ENCODE measurements at places on chromosomes 16 and 17.

GRCh38 chr16:19098173-19098572 is 15.6 kb upstream of the ITPRIPL2 start:
- DNase-seq = no peak

- DNase-seq = no peak
These were observed 53.1 kb downstream of the MRC2 start for GRCh38 chr17:62680541-62681052.

DNA sequence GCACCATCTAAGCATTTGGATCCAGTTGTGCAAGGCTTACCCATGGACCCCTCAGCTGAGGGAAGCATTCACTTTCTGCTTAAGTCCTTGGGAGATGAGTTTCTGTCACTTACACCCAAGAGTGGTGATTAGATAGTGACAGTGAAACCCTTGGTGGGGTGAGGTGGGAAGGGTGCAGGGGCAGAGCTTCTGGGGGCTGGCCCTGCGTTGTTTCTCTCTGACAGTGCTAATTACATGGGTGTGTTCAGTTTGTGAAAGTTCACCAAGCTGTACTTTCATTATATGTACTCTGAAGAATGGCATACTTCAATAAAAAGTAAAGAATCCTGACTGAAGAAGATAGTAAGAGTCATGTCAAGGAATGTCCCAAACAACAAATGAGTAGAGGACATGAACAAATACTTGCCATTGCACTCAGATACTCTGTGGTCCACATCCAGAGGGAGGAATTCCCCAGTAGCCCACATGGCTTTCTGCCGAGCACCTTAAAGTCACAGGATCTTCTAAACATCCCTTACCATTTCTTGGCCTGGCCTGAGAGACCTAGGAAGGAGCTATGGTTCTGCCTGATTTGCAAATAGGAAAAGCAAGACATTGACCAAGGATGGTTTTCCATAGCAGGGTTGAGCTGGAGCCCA is 8.4 kb downstream of the CHST6 start:
- DNase-seq = no peak

DNA sequence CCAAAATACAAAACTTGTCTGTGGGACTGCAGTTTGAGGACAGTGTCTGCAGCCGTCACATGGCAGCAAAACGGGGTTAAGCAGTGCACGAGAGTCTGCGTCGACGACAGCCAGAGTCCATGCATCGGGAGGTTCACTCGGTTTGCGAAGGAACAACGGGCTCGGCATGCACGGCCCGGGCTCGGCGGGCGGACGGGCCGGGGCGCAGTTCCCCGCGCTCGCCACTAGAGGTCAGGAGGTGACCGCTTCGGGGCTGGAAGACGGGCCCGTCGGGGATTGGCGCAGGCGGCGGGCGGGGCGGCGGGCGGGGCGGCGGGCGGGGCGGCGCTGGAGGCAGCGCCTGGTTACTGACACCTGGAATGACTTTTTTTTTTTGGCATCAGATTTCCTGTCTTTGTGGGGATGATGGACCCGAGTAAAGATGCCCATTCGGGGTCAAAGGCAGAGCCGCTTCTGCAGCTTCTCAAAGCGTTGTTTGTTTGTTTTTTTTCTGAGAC is 6.5 kb downstream of the SCGB1C2 start:
- peak; percentile 70 for DNase-seq

GRCh38 chr16:57798267-57798810 is 4.0 kb downstream of the KIFC3 start:
- DNase-seq = no peak

- no peak for DNase-seq
These were observed 1.2 kb downstream of the JPT1 start for GRCh38 chr17:75152922-75153779.

GRCh38 chr16:97822-98221 is 19.8 kb downstream of the MPG start:
- DNase-seq = no peak

GRCh38 chr16:80174416-80174815 is 366.4 kb upstream of the DYNLRB2 start:
- DNase-seq = no peak

- no peak for DNase-seq
These were observed 89.3 kb downstream of the ZFHX3 start for GRCh38 chr16:72958522-72959076.

DNA sequence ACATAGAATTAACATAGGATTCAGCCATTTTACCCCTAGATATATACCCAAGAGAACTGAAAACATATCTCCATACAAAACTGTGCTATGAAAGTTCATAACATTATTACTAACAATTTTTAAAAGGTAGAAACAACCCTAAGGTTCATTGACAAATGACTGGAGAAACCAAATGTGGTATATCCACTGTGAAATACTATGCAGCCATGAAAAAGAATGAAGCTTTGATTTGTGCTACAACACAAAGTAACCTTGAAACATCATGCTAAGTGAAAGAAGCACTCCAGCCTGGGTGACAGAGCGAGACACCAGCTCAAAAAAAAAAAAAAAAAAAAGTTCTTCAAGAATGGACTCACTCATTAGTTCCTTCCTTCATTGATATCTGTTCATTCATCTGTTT is 580 bp downstream of the CD300LD start:
- DNase-seq = no peak

DNA sequence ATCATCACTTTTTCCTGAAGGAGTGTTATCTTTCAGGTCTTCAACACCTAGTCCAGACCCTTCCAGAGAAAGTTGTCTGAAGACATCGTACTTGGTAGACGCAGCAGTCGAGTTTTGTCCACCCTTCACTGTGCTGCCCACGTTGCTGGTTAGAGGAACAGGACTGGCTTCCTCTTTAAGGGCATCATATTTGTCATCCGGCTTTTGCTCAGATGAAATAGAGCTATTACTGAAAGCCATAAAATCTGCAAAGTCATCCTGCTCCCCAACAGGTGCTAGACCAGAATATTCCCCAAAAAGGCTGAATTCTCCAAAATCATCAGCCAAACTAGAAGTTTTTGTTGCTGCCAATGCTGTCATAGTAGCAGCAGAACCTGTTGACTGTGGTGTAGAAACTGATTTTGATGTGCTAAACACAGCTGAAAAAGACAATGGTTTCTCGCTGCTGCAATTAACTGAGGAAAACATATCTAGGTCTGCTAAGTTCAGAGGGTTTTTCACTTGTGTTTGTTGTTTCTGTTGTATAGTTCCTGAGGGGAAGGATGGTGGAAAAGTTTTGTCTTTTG is 55.7 kb downstream of the SYNRG start:
- no peak for DNase-seq

GRCh38 chr16:86996081-86996480 is 321.1 kb downstream of the C16orf95 start:
- DNase-seq = no peak

DNA sequence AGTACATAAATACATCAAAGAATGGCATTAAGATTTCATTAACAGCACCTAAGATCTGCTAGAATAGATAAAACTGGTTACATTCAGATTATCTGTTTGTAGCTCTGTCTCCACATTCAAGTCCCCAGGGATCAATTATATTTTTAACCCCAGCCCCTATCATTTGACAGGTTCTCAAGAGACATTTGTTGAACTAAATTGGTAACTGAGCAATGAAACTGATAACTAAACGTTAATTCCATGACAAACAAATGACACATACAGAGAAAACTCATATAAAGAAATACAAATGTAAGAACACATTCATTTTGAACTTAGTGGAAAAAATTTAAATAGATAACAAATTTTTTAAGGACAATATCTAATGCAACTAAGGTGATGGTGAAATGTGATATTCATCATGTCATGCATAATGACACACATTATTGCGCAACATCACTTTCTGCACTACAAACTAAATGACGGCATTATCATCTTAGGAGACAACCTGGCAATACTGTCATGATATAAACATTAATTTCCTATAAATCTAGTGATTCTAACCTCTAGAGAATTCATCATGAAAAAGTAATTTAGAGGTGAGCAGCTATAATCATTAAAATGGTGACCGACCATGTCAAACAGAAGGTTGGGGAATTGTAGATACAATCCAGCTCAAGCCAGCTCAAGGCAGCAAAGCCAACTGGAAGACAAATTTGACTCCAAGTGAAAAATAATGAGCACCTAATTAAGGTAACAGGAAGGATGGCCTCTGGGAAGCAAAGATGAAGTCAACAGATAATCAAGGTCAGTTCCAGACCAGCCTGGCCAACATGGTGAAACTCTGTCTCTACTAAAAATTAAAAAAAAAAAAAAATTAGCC is 9.5 kb downstream of the ARHGAP17 start:
- no peak for DNase-seq

- no peak for DNase-seq
These were observed 6.1 kb downstream of the DOK4 start for GRCh38 chr16:57479976-57480753.

DNA sequence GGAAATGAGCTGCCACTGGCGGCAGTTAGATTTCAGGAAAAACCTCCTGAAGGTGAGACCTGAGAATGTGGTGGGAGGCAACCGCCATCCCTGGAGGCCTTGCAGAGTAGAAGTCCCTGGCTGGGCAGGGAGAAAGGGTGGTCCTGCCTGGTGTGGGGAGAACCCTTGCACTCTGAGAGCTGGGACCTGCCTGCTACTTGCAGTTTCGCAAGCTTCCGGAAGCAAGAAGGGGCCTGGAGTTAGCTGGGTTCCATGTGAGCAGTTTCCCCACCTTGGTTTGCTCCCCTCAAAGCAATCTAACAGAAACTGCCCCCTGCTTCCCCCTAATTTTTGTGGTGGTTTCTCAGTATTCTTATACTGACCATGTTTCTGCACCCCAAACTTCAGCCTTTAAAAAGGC is 6.5 kb downstream of the ZNF629 start:
- DNase-seq = no peak

- DNase-seq = no peak
These were observed 62.4 kb downstream of the STH start for GRCh38 chr17:46061435-46061834.

DNA sequence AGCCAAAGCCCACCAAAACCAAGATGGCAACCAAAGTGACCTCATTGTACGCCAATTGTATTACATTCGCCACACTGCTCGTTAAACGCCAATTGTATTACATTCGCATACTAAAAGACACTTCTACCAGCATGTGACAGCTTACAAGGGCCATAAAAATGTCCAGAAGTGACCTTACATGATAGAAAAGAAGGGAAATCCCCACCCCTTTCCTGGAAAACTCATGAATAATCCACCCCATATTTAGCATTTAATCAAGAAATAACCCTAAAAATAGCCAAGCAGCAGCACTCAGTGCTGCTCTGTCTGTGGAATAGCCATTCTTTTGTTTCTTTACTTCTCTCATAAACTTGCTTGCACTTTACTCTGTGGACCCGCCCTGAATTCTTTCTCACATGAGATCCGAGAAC is 25.7 kb downstream of the PSMD7 start:
- DNase-seq = no peak

- DNase-seq = no peak
These were observed 43.4 kb upstream of the SOX9 start for GRCh38 chr17:72077326-72077960.

DNA sequence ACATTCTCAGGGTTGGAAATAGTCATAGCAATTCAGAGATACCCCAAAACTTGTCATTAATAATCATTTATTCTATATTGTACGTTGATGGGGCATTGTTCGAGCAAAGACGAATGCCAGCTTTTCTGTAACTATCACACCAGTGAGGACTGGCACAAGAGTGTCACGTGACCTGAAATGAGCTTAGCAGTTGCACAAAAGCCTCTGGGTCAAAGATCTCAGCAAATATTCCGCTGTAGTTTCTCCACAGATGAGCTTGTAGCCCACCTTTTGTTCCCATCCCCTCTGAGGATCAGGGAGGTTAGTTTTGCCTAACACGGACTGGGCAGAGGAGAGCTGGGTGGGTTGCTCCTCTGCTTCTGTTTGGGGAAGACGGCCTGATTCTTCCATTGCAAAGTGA is 18.2 kb downstream of the IRX3 start:
- no peak for DNase-seq

- no peak for DNase-seq
These were observed 271.6 kb upstream of the TNRC6C start for GRCh38 chr17:77686903-77687302.

GRCh38 chr17:35870906-35871819 is 2.5 kb upstream of the HEATR9 start:
- DNase-seq = no peak

DNA sequence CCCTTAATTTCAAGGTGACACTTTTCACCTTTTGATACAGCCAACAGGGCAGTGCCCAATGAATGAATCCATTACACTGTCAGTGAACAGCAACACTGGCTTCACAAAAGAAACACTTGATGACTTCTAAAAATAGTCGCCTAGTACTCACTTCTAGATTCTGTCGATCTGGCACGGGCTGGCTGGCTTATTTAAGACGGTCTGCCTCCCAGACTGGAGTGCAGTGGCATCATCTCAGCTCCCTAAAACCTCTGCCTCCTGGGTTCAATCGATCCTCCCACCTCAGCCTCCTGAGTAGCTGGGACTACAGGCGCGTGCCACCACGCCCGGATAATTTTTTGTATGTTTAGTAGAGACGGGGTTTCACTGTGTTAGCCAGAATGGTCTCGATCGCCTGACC is 1.9 kb downstream of the NDUFAB1 start:
- DNase-seq = no peak

DNA sequence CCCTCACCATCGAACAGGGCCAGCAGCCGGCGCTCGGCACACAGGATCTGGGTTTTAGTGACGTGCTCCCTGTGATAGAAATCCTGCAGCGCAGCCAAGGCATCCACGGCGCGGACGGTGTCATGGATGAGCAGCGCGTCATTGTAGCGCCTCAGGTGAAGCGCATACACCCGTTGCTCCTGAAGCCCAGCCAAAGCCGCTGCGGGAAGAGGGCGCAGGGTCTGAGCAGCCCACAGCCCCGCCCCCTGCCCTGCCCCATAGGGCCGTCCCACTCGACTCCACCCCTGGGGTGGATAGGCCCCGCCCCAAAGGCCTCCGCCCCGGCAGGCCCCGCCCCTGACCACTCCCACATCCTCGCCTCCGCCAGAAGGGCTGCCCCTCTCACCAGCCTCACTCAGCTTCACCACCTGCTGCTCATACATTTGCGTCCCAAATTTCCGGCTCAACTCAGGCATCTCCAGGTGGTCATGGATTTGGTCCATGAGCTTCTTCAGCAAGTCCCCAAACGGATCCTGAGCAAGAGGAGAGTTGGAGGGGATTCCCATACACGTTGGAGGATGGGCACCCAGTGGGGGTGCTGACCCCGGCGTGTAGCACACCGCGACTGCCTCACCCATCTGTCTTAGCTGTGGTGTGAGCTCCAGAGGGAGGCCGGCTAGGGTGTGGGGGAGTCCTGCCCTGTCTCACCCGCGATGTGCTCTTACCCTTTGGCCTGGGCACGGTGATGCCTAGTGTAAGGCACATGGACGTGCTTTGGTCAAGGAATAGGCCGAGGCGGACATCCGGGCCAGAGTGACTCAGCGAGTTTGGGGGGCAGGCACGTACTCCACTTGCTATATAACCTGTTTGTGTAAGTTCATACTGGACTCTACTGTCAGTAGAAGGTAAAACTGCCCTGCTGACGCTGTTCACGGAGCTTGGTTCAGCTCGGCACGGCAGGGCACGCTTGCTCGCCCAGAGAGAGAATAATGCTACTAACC is 4.6 kb downstream of the DHX58 start:
- peak; percentile 82 for DNase-seq
